Spinal cord (tissue), 10 donors: ENCODE measurements at places on chromosomes 11 and 22. TPM values are rescaled to one million over a fixed set of nuclear protein-coding genes. Genes with fewer than 3 reads are reported as not detected.

The IGLL1 gene
- 0.28 TPM for total RNA-seq

DNA sequence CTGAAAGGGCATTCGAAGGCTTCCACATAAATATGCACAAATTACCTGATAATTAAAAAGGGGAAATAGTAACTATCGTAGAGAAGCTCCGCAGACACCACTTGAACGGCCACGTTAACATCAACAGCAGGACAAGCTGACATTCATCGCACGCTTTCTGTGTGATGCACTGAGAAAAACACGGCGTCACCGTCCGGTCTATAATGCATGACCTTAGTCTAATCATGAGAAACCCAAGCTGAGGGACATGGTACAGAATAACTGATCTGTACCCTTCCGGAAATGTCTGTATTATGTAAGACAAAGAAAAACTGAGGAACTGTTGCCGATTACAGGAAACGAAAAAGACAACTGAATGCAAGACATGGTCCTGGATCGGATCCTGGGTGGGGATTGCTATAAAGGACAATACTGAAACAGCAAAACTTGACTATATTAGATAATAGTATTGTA is 678 bp upstream of the RANGAP1 start:
- H3K36me3 ChIP-seq = peaks cover 21% of the 10 kb centered on the region
- H3K27me3 ChIP-seq = no peaks in the 10 kb centered on the region
- H3K4me1 ChIP-seq = peaks cover 14% of the 10 kb centered on the region
- H3K27ac ChIP-seq = peak overlapping the region; percentile 62
- peak overlapping the region; percentile 87 for H3K4me3 ChIP-seq

The HSPB2 gene
- total RNA-seq = 0.50 TPM

The SLC5A12 gene
- 0.28 TPM for total RNA-seq

- H3K27ac ChIP-seq = no peak overlapping the region
- H3K27me3 ChIP-seq = no peaks in the 10 kb centered on the region
- H3K4me1 ChIP-seq = no peaks in the 10 kb centered on the region
- H3K4me3 ChIP-seq = no peak overlapping the region
These were observed 44.4 kb downstream of the VSIG10L2 start for GRCh38 chr11:125990244-125990643.

- no peaks in the 10 kb centered on the region for H3K4me1 ChIP-seq
- H3K4me3 ChIP-seq = no peak overlapping the region
- H3K36me3 ChIP-seq = no peaks in the 10 kb centered on the region
- H3K27ac ChIP-seq = no peak overlapping the region
These were observed 549 bp upstream of the TCN1 start for GRCh38 chr11:59866836-59867235.

- no peaks in the 10 kb centered on the region for H3K27me3 ChIP-seq
- no peaks in the 10 kb centered on the region for H3K4me1 ChIP-seq
- no peaks in the 10 kb centered on the region for H3K36me3 ChIP-seq
- H3K27ac ChIP-seq = no peak overlapping the region
- DNase-seq = no peak
- no peak overlapping the region for H3K4me3 ChIP-seq
These were observed 6.7 kb downstream of the OR6M1 start for GRCh38 chr11:123799438-123799837.

The TEAD1 gene
- 58.1 TPM for total RNA-seq

The SLC22A12 gene
- not detected for total RNA-seq
